Germinal center (tissue), 1 donor: ENCODE measurements at places on chromosomes 16 and 17.

DNA sequence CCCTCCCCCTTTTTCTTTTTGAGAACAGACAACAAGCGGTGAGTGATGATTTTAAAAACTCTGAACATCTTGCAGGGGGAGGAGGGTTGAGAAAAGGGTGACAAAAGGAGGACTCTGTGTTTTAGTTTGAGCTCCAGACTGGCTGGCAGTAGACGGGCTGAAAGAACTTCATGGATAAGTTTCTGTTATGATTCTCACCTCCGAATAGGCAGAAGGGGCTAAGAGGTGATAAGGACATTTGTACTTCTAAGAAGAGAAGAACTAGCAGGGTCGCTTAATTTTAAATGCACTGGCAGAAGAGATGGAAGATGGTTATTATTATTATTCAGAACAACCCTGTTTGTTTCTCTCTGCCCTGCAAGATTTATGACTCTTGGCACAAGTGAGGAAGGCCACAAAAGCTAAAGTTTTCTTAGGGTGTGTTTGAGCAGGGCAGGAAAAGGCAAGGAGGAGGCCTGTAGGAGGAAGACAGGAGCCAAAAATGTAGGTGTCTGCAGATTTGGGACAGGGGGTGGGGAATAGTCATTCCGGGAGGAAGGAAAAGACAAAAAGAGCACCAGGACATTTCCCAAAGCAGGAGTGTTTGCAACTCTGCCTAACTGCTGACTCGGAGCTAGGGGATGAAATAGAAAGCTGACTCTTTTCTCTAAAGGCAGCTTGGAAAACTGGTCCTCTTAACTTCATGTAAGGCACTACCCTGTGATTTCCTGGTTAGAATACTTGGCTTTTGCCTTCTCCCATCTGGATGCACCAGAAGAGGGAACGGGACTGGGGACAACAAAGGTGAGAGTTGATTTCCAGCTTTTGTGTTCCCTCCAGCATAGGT lies 11.9 kb upstream of the HOXB2 start:
- DNase-seq, result no peak

DNA sequence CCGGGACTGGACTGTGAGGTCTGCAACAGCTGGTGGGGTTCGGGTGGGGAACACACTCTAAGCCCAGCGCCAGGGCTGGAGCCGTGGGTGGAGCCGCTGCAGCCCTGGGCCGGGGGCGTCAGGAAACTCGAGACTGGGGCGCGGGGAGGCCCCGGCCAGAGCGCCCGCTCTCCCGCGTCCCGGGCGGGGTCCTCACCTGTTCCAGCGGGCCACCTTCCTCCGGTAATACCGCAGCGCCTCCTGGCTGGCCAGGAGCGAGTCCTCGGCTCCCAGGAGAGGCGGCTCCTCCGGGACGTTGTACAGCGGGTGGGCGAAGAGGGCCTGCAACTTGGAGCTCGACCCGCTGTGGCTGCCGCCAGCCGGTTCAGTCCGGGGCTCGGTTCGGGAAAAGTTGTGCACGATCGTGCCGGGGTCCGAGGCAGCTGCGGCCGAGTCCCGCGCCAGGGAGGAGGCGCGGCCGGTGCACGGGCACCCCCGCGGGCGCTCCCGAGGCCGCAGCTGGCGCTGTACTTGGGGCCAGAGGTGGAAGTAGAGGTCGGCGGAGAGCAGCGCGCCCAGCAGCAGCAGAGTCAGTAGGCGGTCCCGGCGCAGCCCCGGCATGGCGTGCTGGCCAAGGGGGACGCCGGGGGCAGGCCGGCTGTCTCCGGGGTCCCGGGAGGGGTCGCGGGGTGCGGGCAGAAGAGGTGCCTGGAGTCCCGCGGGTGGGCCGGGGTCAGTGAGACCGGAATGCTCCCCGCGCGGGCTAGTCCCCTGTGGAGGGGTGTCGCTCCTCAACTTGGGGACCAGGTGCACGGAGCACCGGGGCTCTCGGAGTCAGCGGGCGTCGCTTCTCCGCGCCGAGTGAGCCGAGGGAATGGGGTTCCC lies 868 bp downstream of the FAM20A start:
- DNase-seq, result peak; percentile 14

DNA sequence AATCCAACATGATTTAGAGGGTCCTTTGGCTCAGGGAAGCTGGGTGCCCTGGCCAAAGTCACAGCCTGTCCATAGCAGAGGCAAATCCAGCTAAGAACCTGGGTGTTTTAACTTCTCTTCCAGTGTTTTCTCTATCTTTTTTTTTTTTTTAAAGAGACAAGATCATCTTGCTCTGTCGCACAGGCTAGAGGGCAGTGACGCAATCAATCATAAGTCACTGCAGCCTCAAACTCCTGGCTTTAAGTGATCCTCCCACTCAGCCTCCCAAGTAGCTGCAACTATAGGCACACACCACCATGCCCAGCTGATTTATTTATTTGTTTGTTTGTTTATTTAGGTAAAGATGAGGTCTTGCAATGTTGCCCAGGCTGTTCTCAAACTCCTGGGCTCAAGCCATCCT lies 14.8 kb upstream of the GRIN2A start:
- DNase-seq, result no peak

DNA sequence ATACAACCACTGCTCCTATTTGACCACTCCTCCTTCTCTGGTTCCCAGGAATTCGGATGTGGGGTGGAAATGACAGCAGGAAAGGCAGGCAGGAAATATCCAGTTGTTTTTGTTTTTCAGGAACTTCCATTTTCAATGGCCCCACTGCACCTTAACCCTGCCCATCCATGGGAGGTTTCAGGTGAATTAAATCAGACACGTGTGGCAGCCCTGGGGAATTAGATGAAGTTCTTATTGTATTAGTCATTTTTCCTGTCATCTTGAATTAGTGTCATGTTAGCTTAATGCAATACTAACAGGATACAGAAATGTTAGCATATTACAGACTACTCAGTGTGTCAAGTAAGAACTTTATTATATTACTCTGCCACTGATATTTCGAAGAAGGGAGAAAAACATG lies 146.4 kb downstream of the CHD9NB start:
- no peak for DNase-seq

- DNase-seq, result no peak
Observed at GRCh38 chr16:49749816-49750215, 106.1 kb downstream of the ZNF423 start.

GRCh38 chr16:50501986-50502615 lies 46.1 kb upstream of the NKD1 start:
- DNase-seq, result no peak

DNA sequence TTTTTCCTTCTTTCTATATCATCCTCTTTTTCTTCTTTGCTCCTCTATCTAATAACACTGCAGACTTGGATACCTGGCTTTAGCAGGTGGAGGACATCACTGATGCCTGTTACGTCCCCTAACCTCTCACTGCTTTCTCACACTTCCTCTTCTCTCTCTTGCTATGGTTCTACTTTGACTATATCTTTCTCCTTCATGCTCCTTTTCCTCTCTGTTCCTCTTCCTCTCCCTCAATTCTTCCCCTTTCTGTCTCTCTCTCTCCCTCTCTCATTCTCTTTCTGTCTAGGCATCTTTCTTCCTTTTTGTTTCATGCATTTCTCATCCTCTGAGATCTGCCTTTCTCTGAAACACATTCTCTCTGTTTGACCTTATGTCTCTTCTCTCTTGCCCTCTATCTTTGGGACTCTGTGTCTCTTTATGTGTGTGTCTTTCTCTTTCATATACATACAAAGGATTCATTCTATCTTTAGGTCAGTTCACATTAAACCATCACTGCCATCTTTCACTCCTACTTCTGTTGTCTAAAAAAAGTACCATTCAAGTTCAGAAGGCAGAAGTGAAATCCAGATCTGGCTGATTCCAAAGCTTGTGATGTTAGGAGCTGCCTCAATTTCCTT lies 353.7 kb downstream of the SHISA9 start:
- DNase-seq, result no peak
